ENCODE measurements at places on chromosomes 3 and 15. TPM values are rescaled to one million over a fixed set of nuclear protein-coding genes. Genes with fewer than 3 reads are reported as not detected.

The BOC gene
- total RNA-seq = 1.9 TPM

The DGKG gene
- 0.14 TPM for total RNA-seq

The GTPBP8 gene
- 18.9 TPM for total RNA-seq

The IL5RA gene
- not detected for total RNA-seq

The CLCN2 gene
- total RNA-seq = 8.3 TPM

DNA sequence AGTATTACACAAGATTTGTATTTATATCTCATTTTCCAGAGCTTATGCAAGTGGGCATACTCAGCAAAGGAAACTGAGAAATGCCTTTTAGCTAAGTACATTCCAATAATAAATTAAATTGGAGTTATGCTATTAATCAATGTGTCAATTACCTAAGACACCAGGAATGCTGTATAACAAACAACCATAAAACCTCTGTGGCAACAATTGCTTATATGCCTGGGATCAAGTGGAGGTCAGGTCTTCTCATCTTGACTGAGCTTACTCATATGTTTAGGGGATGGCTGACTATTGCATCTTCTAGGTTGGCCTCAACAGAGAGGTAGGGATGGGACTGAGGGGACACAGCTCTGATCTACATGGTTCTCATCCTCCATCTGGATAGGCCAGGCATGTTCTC is 30.7 kb downstream of the CD200R1L start:
- no peak for DNase-seq

DNA sequence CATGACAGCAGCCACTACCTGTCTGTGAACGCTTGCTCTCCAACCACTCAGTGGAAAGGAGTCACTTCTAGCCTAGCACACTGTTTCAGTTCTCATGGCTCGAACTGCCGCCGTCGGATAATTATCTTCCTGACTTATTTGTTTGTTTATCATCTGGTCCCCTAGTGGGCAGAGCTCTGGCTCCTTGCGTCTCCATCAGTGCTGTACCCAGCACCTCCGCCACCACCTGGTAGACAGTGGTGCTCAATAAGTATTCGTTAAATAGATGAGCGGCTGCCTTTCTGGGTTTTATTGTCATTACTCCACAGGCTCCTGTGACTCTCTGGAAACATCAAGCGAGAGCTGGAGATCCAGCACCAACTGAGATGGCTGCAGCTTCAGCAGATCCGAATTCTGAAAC is 297.5 kb downstream of the NTRK3 start:
- DNase-seq = no peak

GRCh38 chr3:55675478-55675877 is 188.4 kb upstream of the WNT5A start:
- no peak for DNase-seq

DNA sequence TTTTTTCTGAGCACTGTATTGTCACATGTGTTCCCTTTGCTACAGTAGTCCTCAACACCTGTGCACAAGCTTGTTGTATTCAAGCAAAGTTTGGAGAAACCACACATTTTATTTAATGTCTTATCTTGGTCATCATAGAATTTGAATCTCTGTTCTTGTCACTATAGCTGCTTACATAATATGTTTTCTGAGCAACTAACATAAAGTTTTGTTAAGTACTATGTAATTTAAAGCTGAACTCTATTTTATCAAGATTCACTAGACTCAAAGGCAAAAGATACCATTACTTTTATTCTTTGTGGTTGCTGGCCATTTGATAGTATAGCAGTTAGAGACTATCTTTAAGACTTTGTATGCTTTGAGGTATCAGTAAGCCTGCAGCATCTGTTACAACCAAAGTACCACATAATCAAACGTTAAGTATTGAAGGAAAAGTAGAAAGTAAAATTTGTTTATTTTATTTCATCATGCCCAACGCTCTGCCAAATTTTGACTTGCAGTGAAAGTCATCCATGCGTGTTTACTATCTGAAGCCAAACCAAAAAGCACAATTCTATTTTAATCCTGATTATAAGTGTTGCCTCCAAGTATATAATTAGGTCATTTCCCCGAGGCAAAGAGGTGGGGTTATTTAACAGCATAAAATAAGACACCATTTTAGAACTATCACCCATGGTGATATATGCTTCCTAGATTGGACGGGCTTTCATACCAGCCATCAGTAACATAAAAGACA is 10.3 kb upstream of the ABHD10 start:
- DNase-seq = no peak

- no peak for DNase-seq
Observed at GRCh38 chr15:51160484-51160883, 65.8 kb upstream of the TNFAIP8L3 start.

GRCh38 chr15:31483053-31483985 is 156.7 kb downstream of the KLF13 start:
- peak; percentile 85 for DNase-seq

GRCh38 chr15:98441599-98441998 is 206.7 kb upstream of the IGF1R start:
- DNase-seq = no peak

DNA sequence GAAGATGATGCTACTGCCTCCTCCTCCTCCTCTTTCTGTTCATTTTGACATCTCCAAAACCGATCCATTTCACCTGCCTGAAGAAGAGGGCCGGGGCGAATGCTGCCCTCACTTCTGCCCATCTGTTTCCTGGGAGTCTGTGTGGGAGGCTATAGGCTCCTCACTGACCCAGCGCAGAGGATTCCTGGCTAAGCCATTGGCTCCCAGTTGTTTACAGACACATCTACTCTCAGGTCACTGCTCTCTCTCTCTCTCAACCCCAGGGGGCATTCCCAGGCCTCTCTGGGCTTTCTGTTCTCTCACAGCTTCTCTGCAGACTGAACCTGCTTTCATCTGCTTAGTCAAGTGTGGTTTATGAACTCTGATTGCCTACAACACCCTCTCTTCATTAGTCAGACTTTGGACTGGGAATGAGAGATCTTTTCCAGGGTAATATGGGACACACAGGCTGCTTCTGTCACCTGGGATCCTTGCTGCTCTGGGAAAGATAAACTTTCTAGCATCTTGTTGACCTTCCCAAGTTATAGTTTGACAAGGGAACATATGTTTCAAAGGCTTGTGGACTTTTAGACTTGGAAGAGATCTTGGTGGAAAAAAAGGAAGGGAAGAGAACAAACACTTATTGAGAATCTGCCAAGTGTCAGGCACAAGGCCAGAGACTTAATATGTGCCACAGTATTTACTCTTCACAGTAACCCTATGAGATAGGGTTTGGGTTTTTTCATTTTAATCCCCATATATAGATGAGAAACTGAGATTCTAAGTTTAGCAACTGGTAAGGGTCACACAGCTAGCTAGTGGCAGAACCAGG is 30.2 kb upstream of the USP3 start:
- peak; percentile 85 for DNase-seq
